ENCODE measurements at places on chromosomes 11 and 22.

DNA sequence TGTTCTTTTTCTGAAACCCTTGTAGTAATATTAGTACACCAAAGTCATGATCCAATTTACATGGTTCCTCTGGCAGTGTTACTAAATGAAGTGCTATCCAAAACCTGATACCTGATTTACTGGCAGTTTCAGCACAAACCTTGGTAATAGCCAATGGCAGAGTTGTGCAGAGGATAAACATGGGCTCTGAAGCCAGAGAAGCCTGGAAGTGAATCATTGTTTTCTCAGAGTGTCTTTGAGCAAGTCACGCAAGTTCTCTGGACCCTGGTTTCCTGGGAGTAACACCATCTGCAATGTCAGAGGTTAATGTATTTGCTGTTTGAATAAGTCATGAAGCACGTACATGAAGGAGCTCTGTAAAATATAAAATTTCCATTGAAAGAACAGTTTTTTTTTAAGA, 222.3 kb upstream of the NARS2 start:
- DNase-seq, result no peak

GRCh38 chr11:3093281-3094191, 36.3 kb upstream of the CARS1 start:
- no peak for DNase-seq

DNA sequence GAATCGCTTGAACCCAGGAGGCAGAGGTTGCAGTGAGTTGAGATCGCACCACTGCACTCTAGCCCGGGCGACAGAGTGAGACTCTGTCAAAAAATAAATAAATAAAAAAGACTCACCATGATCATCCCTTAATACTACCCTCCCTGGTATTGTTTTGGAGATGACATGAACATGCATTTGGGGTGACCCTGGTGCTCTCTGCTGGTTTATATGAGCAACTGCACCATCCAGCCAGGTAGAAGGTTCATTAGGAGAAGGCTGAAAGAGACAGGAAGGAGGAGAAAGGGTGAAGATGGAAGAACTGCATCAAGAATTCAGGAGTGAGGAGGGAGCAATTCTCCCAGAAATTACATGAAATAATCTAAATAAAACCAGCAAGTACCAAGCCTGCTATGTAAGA, 37.8 kb downstream of the SLC5A1 start:
- DNase-seq, result no peak

- DNase-seq, result no peak
Measured at GRCh38 chr11:20739107-20739506, 69.7 kb downstream of the NELL1 start.

GRCh38 chr11:76706667-76707066, 36.1 kb upstream of the LRRC32 start:
- no peak for DNase-seq

GRCh38 chr11:91932151-91932821, 292.3 kb upstream of the FAT3 start:
- DNase-seq, result no peak

- no peak for DNase-seq
Measured at GRCh38 chr22:39800790-39801520, 92.6 kb downstream of the ENTHD1 start.

- no peak for DNase-seq
Measured at GRCh38 chr11:126029805-126030204, 32.9 kb downstream of the CDON start.

GRCh38 chr11:14232652-14233051, 126.3 kb downstream of the RRAS2 start:
- DNase-seq, result no peak

GRCh38 chr11:76637491-76638269, 32.9 kb downstream of the LRRC32 start:
- no peak for DNase-seq

DNA sequence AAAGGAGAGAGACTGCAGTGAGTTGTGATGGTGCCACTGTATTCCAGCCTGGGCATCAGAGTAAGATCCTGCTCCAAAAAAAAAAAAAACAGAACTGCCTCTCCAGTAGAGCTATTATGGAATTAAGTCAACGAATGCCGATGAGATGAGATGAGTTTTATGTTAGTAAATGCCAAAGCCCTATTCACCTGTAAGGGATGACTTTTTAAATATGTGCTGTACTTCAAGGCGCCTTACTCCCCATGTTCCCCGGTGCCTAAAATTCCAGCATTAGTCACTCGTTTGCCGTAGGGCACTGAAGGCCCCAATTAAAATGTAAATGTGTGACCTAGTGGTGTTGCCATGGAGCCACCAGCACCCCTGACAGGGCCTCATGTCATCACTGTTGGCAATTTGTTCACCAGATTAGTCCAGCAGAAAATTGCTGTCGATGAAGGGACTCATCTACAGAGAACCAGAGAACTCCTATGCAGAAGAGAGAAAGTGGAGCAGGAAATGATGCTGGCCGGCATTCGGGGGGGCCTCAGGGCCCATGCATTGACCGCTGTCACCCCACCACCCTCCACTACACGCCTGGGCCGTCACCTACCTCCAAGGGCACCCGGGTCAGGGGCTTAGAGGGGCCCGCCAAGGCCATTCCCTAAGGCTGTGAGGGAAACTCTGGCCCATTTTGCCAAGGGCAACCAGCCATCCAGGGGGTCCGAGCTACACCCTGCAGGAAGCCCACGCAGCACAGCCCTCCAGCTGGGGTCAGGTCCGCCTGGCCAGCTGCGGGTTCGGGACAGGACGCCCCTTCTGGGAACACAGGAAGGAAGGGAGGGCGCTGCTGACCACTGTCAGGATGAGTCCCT, 17.8 kb downstream of the LIF start:
- no peak for DNase-seq

DNA sequence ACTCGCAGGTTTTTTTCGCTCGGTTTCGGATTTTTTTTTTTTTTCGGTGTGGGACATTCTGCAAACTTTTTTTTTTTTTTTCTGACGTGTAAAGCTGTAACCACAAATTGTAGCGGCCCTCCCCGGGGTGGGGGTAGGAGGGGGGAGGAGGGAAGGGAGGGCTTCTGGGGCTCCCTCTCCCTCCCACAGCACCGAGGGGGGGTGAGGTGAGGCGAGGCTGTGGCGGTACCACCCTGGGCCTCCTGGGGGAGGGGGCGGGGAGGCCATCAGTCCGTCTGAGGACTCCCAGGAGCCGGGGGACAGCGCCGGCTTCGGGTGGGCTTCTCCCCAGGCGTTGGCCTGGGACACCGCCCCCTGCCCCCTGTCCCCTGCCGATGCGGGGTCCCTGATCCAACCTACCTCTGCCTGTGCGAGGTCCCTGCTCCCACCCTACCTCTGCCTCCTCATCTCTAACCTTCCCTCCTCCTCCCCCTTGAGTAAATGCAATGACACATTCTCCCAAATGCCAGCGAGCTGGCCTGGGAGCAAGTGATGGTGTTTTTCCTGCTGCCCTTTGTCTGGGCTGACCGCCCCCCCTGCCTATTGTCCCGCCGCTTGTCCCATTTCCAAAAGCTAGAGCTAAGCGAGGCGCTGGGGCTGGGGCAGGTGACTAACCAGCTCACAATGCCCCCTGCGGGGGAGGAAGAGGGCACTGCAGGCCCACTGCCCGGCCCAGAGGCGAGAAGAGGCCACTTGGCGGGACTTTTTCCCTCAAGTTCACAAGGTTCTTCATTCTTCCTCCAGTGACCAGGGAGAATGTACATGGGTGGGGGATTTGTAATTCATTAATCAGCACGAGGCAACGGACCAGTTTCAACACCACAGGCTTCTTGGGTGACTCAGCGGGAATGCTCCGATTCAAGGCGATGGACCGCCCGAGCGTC, 511 bp upstream of the CLCF1 start:
- DNase-seq, result no peak

GRCh38 chr11:36822829-36823228, 224.8 kb upstream of the RAG2 start:
- no peak for DNase-seq

DNA sequence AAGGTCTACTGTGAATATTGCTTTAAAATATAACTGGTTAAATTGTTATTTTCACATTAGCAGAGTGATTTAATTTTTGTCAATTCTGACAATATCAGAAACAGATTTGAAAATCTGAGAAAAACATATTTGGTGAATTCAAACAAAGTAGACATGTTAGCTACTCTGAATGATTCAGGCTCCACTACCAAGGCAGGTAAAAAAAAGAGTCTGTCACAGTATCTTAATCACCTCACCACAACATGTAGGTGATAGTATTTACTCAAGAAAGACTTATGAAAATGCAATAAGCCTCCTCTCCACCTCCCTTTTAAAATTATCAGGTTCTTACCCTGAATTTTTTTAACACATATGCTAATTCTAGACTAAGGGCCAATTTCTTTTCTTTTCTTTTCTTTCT, 42.6 kb downstream of the DDI1 start:
- DNase-seq, result no peak

DNA sequence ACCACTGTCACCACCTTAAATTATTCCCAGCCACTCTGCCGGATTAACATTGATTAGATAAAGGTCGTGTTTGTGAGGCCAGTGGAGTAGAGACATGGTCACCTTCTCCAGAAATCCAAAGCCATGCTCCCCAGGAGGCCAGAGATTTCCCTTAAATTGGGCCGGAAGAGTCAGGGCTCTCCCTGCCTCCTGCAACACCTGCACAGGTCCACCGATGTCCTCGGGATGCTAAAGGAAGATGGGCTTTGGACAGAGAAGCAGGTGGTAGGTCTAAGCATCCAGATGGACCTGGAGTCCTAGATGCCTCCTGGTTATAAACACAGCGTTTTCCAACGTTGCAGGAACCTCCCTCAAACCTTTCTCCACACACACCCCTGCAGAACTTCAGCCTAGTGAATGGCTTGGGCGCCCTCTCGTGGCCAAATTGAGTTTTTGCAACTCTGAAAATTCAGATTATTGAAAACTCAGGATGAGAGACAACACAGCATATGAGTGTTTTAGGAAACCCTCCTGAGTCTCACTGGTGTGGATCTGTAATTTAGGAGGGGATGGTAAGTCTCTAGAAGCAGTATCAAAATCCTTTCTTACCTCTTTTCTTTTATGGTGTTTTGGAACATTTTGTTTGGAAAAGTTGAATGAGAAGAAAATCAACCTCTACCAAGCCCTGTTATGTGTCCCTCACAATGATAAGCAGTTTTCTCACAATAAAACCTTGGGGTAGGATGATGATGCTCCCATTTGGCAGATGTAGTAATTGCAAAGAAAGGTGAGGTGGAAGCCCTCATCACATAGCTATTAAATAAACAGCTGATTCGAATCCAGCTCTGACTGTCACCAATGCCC, 109.6 kb downstream of the RRAS2 start:
- DNase-seq, result peak; percentile 0

DNA sequence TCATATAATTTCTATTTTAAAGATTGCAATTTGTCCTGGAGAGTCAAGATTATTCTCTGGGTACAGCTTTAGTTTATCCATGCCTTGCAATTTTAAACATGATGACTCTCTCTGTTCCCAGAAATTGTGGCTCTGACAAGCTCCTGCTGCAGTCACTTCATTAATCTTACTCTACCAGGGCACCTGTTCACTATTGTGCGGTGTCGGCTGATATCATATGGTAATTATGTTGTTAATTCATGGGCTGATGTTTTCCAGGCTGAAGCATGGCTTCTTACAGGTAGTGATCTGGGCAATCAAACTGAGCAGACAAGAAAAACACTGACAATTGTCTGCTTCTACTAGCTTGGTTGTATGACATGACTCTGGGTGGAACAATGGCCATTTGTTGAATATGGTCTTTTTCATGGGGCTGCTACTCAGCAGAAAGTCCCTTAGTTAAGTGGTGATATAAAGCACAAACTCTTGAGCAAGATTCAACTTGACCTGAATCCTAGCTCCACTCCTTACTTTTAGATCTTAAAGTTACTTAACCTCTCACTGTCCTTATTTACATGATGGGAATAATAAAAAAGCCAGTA, 230.7 kb downstream of the FAT3 start:
- DNase-seq, result peak; percentile 21

GRCh38 chr11:71530602-71531001, 3.5 kb downstream of the KRTAP5-7 start:
- no peak for DNase-seq

Data from NCI-H2081 treated with DMSO at 0.1 percent for 48 hours (cell line).